ENCODE measurements at places on chromosomes 11 and 22.

DNA sequence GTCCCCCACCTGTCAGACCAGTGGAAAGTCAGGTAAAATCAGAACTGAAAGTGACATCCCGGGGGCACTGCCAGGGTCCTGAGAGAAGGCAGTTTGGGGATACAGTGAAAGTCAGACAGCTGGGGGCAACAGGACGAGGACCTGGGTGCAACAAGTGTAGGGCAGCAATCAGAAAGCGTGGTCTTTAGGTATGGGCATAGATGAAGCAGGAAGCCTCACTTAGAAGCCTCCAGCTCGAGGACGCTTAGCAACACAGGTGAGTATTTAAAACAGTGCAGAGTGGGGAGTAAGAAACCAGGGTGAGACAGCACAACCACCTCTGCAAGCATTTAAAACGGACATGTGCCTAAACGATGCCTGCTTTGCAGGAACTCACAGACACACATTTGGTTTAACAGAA lies 64.6 kb upstream of the POU2AF1 start:
- no peak for DNase-seq

DNA sequence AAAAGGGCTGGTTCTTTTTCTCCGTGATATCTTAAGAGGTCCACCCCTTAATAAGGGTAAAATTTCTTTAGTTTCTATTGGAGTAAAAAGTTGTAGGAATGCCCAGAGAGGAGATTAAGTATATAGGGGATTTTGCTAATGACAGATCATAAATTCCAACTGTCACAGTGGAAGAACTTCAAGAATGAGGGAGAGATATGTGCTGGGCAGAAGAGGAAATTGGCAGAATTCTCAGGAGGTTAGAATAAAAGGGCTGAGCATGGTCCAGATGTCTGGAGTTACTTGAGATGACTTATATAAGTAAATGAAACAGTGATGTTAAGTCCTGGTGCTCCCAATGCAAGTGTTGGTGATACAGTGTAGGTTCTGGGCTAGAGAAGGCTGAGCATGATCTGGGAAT lies 417.6 kb upstream of the ARHGAP42 start:
- DNase-seq, result no peak

GRCh38 chr11:80371931-80372330 lies 931.1 kb upstream of the TENM4 start:
- no peak for DNase-seq

GRCh38 chr22:26619510-26619909 lies 1.7 kb upstream of the CRYBB1 start:
- DNase-seq, result no peak

- DNase-seq, result no peak
These were observed 11.5 kb upstream of the ANO1 start for GRCh38 chr11:70066628-70067027.

GRCh38 chr11:111298413-111299100 lies at the start of gene POU2AF3:
Gene POU2AF3, plus strand, starts transcription at chr11:111298546. Its CDS starts 36 bp downstream, at chr11:111298582.
- DNase-seq, result no peak

DNA sequence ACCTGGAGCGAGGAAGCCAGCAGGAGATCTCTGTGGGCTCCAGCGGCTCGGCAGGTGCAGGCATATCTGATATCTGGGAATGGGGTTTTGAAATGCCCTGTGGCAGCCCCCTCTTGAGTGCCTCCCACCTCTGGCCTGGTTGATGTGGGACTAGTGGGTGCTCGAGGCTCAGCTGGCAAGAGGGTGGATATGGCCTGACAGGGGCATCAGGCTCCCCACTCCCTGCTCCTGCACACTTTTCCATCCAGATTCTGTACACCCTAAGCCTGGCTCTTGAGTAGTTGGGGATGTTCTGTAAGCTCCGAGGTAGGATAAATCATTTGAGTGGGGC lies 75.0 kb downstream of the SCN3B start:
- no peak for DNase-seq

DNA sequence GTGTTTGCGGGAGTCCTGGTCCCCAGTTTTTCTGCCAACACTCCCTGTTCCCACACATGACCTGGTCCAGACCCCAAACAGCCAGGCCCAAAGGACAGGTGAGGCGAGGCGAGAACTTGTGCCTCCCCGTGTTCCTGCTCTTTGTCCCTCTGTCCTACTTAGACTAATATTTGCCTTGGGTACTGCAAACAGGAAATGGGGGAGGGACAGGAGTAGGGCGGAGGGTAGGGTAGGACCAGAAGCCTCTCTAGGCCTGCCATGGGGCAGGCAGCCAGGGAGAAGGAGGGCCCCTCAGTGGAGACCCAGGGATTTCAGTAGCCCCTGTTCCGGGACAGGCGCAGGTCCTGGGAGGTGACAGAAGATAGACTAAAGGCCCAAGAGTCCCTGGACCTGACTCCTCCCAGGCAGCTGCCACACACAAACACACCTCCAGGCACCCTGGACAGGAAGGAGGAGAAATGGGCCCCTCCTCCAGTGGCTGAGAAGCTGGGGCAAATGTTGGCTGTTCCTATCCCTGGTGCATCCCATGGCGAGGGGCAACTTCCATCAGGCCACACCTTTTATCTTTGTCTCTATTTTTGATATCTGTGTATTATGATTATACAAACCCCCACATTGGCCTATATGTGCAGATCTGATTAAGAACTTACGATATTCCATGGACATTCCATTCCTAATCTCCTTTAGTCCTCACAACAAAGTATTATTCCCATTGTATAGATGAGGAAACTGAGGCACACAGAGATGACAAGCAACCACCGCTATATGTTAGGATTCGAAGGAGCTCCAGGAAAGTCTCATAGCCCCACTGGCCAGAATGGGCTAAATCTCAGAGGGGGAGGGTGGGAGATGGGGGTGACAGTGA lies 626 bp upstream of the F2 start:
- DNase-seq, result no peak

GRCh38 chr11:65102142-65103095 lies 6.4 kb downstream of the VPS51 start:
- DNase-seq, result no peak

DNA sequence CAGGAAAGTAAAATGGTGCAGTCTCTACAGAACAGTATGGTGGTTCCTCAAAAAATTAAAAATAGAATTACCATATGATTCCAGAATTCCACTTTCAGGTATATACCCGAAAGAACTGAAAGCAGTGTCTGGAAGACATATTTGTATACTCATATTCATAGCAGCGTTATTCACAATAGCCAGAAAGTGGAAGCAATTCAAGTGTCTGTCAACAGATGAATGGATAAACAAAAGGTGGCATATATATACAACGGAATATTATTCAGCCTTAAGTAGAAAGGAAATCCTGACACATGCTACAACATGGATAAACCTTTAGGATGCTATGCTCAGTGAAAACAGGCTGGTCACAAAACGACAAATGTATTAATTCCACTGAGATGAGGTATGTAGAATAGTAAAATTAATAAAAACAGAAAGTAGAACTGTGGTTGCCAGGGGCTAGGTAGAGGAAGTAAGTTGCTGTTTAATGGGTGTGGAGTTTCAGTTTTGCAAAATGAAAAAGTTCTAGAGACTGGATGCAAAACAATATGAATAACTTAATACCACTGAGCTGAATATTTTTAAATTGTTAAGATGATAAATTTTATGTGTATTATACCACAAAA lies 14.5 kb downstream of the SAA1 start:
- no peak for DNase-seq
